ENCODE measurements at places on chromosomes 6 and 20.

- no peak for DNase-seq
Observed at GRCh38 chr6:147467428-147467827, 41.1 kb upstream of the SAMD5 start.

DNA sequence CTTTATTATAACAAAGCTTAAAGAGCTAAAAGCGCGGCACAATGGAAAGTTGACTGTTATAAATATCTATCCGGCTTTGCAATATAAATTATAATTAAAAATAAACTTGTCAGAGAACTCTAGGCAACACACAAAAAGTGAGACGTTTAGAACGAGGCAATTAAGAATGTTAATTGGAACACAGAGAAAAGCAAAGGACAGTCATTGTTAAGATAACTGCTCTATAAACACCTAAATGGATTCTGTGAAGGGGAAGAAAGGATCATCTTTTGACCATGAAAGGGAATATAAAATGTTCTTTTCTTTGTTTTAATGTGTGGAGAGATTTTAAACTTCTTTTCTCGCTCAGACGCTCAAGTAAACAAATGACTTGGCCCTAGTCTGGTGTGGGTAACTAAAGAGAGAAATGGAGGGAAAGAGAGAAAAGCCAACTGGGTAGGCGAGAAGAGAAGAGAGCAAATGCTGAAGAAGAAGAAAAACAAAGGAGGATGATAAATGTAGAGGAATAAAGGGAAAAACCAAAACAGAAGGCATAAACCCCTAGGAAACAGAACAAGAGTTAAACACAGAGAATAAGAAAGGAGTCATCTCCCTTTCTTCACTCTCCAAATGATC lies 9.3 kb upstream of the SALL4 start:
- no peak for DNase-seq

DNA sequence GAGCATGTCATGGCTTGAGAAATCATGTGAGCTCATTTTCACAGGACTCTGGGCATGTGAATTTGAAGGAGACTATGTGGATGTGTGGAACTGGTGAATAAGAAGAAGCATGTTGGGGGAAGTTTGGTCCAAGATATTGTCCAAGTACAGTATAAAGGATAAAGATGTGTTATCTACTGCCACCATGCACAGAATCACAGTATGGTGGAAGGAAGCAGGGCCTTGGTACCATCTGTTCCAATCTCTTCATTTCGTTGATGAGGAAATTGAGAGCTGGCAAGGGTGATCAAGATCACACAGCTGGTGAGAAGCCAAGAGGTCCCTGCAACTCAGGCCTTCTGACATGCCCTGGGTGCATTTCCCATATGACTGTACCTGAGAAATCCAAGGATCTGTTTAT lies 31.5 kb upstream of the RIPOR2 start:
- DNase-seq = no peak

GRCh38 chr6:141790921-141791320 lies 341.8 kb upstream of the GJE1 start:
- no peak for DNase-seq

GRCh38 chr6:35905841-35906498 lies 14.9 kb downstream of the SRPK1 start:
- no peak for DNase-seq

- DNase-seq = no peak
Observed at GRCh38 chr6:52499026-52499425, 77.8 kb downstream of the TRAM2 start.

- DNase-seq = no peak
Observed at GRCh38 chr6:46251583-46252339, 81.0 kb upstream of the ENPP5 start.

DNA sequence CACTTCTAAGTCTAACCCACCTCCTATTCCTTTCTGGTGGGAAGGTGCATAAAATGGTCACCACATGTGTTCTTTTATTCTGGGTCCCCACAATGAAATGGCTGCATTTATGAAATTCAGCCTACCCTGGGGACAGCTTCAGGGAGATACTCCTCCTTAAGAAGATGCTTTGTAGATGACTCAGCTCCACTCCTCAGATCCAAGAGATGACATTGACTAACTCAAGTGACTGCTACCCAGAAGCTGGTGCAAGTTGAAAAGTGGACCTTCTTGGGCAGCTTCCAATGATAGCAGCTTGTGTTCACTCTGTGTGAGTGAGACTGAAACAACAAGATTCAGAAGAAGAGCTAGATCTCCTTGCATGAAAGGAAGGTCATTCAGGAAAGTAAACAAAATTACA lies 113.4 kb downstream of the SCP2D1 start:
- no peak for DNase-seq

DNA sequence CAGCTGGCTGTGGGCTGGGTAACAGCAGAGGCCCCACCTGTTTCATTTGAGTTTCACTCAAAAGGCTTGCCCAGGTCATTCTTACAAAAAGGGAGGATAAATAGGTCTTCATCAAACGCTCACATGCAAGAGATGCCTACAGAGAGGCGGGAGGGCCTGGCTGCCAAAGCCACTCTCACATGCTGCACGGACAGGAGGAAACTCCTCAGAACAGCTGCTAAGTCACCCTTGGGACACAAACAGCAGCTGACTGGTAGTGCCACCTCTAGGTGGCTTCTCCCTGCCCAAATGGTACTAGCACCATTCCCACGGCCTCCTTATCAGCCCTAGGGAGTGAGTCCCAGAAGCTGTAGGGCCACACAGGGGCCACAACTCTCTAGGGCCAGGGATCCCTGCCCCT lies 23.8 kb downstream of the SLC22A23 start:
- no peak for DNase-seq

- no peak for DNase-seq
Observed at GRCh38 chr20:44598423-44599305, 16.3 kb downstream of the PKIG start.

DNA sequence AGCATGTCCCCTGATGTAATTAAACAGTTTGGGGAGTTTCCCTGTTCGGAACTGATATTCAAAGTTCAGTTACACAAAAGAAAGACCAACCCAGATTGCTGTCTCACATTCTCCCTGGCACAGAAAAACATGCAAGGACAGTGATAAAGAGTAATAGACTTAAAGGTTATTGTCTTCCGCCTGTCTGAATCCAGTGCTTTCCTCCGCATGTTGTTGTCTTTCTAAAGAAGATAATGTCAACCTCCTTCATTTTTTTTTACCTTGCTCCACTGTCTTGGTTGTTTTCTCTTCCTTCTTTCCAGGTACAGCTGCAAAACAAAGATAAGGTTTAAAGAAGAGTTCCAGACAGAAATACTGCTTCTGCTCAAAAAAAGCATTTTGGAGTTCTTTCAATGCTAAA lies 284.5 kb downstream of the TRDN start:
- no peak for DNase-seq

DNA sequence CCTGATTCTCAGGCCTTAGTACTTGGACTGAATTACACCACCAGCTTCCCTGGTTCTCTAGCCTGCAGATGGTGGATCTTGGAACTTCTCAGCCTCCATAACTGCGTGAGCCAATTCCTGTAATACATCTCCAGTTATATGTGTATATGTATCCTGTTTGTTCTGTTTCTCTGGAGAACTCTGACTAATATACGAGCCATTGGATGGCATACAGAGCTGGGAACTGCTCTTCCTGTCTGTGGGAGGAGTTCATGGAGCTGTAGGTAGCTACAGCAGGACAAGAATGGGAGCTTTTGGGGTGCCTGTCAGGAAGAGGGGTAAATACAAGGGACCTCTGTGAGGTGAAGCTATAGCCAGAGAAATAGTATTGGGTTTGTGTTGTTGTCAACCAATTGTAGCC lies 41.2 kb downstream of the TMEM14A start:
- DNase-seq = no peak

DNA sequence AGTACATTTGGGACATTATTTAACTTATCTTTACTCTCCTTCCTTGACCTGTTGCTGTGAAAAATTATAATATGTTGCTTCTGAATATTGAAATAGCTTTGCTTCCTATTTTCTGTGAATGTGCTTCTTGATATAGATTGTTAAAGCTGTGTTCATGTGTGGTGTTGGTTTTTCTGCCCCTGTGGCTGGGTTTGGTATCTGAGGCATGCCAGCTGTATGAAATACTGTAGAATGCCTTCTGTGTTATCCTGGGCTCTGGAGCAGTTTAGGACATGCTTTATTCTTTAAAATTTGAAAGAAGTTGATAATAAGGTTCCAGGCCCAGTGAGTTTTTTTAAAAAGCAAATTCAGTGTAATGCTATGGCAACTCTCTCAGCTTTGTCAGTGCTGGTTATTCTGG lies 71.7 kb downstream of the HIVEP1 start:
- DNase-seq = no peak

GRCh38 chr6:12482386-12483375 lies 192.5 kb downstream of the EDN1 start:
- DNase-seq = no peak

GRCh38 chr20:24672886-24673677 lies 203.7 kb downstream of the SYNDIG1 start:
- no peak for DNase-seq

- no peak for DNase-seq
Observed at GRCh38 chr6:85321906-85322305, 128.0 kb upstream of the NT5E start.

GRCh38 chr6:45378334-45378926 lies 696 bp upstream of the SUPT3H start:
- DNase-seq = no peak

DNA sequence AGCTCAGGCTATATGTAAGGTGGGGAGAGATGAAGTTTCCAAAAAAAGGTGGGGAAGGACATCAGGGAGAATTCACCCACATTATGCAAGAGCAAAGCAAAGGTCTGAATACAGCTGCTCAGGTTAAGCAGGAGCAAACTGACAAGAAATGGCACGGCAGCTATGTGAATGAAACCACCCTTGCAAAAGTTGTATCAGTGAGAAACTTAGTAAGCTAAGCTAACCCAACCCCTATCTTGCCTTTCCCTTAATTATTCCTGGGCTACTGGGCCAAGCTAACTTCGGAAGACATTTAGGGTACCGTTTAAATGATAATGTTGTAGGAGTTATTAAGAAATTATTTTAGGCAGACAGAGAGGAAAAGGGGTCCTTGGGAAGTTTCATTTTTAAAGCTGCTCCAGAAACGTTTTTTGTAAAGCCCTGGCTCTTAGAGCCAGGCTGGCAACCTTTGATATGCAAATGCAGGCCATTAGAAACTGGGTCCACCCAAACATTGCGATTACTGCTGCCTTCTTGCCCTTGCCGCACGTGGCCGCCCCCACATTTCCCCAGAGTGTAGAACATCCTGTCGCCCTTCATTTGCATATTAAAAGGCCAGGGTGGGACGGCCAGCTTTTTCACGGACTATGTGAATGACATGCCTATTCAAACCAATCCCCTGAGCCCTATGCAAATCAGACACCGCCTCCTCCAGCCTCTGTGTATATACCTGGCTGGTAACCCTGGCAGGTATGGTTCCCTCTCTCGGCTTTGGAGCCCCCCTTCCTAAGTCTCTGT lies 60.5 kb upstream of the SAMD5 start:
- no peak for DNase-seq

GRCh38 chr6:16909658-16910360 lies 148.5 kb upstream of the ATXN1 start:
- DNase-seq = no peak

DNA sequence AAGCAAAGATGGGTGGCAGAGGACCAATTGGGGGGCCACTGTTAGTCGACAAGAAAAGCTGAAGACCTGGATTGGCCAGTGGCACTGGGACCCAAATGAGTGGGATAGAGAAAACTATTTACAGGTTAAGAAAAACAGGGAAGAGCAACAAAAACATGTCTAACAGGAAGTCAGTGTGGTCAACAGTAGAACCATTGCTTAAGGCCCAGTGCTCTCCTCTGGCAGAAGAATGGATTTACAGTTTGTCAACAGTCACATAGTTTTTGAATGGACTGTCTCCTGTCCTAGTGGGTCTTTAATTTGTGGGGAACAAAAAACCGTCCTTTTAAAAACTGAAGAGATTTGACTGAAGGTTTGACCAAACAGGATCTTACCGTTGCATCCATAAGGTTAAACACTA lies 12.1 kb upstream of the WTAP start:
- DNase-seq = no peak

Measured in stimulated activated CD4-positive, alpha-beta T cell treated with anti-CD3 and anti-CD28 coated beads, TNF-alpha, amount 100 ng/mL, for 1 hour (primary cell).